Left ventricle myocardium inferior (tissue), 1 donor: ENCODE measurements at places on chromosomes 16 and 17.

- DNase-seq: no peak
Measured at GRCh38 chr17:27965224-27965623, 72.1 kb upstream of the LYRM9 start.

GRCh38 chr17:20924306-20924705, 118.5 kb downstream of the USP22 start:
- no peak for DNase-seq

DNA sequence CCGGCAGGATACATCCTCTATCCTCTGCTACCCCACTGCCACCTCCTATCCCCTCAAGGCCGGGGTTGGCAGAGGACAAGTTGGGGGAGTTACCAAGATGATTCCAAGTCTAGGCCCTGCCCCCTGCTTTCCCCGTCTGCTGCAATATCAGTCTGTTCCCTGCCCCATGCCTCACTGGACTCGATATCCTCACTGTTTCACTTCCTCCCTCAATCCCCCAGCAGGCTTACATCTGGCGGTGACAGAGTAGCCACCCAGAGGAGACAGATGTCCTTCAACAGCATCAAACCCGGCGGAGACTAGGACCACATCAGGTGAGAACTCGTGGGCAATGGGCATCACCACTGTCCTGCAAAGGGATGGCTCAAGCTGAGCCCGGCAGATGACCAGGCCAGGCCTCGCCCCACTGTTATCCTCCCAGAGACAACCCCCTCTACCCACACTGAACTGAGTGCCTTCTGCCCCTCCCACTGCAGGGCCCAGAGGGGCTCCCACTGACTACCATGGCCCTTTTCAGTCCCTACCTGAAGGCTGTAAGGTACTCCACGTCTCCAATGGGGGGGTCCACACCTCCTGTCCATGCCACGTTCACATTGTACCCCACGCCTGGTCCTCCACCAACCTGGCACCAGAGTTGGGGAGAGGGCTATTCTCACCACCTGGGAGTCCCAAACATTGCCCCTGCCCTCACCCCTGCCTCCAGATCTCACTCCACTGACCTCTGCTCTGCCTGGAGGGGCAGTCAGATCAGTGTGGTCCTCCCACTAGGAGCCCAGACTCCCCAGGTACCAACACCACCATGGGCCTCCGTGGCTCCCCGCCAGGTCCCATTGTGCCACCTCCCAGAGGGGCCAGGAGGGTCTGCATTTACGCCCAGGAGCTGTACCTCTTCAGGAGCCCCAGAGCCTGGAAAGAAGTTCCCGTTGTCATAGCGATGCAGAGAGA, 9.6 kb downstream of the G6PC3 start:
- DNase-seq: no peak

DNA sequence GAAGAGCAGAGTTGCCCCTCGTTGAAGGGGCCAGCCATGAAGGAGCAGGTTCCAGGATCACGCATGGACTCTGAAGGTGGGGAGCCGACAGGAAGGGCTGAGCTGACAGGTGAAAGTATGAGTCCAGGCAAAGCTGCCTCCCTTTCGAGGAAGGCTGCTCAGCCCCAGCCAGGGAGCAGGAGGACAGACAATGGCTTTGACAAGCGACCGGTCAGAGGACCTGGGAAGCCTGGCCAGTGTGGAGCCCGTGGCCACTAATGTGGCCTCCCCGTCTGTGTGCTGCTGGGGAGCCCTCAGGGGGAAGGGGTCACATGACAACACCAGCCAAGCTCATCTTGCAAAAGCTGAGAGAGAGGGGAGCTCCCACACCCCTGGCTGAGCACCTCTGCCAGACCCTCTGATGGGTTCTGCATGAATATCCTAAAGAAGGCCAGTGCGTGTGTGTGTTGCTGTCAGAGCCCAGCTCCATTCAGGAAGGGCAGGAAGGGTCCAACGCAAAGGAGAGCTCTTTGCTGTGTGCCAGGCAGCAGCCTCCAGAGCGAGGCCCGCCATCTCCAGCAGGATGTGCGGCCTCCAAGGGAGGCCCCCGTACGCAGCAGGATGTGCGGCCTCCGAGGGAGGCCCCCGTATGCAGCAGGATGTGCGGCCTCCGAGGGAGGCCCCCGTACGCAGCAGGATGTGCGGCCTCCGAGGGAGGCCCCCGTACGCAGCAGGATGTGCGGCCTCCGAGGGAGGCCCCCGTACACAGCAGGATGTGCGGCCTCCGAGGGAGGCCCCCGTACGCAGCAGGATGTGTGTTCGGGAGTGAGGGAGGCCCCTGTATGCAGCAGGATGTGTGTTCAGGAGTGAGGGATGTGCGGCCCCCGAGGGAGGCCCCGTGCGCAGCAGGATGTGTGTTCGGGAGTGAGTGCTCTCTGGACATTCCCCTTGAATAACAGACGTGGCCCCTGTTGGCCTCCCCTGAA, 102.1 kb upstream of the CHMP6 start:
- no peak for DNase-seq

- DNase-seq: no peak
Measured at GRCh38 chr17:55321427-55322060, 56.8 kb downstream of the HLF start.

GRCh38 chr17:14372905-14373613, 72.2 kb downstream of the HS3ST3B1 start:
- no peak for DNase-seq

- no peak for DNase-seq
Measured at GRCh38 chr17:45974916-45975630, 24.0 kb upstream of the STH start.

DNA sequence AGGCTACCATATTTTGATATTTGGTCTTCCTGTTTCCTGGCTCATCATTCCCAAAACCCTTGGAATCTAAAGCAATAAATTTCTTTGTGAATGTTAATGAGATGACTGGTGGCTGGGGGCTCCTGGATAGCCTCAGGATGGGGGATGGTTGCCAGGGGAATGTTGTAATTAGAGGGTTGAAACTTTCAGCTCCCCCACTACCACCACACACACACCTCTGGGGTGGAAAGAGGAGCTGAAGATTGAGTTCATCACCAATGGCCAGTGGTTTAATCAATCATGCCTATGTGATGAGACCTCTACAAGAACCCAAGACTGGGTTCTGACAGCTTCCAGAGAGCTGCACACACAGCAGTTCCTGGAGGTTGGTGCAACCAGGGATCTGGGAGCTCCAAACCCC, 59.1 kb downstream of the HS3ST3A1 start:
- no peak for DNase-seq

- DNase-seq: no peak
Measured at GRCh38 chr17:42294469-42295398, 6.4 kb downstream of the STAT5A start.

DNA sequence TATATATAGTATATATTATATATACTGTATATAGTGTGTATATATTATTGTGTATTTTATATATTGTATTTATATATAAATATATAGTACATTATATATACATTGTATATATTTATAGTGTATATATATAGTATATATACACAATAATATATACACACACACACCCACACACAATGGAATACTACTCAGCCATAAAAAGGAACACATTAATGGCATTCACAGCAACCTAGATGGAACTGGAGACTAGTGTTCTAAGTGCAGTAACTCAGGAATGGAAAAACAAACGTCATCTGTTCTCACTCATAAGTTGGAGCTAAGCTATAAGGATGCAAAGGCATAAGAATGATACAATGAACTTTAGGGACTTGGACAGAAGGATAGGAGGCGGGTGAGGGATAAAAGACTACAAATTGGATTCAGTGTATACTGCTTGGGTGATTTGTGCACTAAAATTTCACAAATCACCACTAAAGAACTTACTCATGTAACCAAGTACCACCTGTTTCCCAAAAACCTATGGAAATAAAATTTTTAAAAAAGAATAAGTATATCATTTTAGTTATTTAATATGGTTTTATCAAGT, 201.9 kb upstream of the CDH11 start:
- no peak for DNase-seq

DNA sequence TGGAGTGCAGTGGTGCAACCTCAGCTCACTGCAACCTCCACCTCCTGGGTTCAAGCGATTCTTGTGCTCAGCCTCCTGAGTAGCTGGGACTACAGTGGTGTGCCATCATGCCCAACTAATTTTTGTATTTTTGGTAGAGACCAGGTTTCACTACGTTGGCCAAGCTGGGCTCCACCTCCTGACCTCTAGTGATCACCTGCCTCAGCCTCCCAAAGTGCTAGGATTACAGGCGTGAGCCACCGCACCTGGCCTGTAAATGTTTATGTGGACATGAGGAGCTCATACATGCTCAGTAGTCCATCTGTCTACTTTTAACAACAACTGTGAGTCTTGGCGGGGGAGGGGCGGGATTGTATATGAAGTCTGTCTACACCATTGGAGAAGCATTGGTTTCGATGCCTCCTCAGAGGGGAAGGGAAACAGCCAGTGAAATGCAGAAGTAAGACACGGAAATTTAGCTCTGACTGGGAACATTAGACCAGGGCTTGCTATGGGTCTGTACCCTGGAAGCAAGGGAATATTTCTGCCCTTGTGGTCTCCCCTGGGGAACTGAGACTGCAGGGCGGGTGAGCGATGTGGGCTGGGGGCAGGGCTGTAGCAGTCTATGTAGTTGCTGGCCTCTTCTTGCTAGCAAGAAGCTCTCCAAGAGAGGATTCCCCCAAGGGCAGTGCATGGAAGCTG, 9.3 kb downstream of the NUBP1 start:
- peak; percentile 65 for DNase-seq

DNA sequence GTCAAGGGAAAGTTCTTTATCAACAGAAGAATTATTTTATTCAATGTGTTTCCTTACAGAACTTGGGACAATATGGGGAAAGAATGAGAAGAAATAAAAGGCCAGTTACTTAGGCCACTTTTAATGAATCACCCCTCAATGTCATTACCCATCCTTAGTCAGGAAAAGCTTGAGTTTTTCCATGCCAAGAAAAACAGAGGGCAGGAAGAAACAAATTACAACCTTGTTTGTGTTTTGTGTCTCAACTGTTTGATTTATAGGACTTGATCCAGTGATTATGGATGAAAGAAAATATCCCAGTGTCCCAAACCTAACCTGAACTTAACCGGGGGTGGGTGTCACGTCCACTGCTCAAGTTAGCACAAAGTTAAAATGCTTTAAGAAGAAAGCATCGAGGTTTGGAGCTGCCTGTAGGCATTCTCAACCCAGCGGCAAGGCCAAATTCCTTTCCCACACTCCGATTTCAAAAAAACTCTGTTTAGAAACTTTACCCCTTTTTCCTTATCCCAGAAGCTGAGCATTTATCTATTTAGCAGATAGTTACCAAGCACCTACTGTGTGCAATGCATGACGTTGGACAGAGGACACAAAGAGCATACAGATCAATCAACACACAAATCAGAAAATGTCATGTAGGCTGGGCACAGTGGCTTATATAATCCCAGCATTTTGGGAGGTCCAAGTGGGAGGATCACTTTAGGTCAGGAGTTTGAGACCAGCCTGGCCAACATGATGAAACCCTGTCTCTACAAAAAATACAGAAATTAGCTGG, 14.0 kb upstream of the CYB5B start:
- no peak for DNase-seq

GRCh38 chr16:12341966-12342365, 365.4 kb downstream of the SNX29 start:
- DNase-seq: no peak

DNA sequence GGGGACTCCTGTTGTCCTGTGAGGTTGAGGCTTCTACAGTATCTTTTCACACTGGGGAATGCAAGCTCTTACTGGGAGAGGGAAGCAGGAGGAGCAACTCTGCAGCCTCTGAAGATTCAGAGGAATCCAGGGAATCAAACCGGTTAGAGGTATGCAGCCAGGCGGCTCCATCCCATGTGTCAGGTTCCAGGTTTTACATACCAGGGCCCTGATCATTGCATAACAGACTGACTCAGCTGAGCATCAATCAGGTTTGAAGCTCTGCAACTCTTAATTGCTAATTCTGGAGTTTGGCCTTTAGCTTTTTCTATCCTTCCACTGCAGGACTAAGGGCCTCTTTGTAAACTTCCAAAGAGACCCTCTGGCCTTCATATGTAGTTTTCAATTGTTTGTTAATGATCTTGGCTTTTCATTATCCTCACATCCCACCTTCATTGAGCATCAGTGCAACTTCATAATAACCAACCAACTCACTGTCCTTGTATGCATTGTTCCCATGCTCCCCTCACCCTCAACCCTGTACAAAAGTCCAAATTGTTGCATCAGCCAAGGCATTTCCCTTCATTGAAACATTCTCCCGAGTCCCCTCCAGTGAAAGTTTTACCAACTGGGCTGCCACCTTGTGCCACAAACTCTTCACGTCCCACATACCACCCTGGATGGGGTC, 59.7 kb upstream of the DHX40 start:
- no peak for DNase-seq

DNA sequence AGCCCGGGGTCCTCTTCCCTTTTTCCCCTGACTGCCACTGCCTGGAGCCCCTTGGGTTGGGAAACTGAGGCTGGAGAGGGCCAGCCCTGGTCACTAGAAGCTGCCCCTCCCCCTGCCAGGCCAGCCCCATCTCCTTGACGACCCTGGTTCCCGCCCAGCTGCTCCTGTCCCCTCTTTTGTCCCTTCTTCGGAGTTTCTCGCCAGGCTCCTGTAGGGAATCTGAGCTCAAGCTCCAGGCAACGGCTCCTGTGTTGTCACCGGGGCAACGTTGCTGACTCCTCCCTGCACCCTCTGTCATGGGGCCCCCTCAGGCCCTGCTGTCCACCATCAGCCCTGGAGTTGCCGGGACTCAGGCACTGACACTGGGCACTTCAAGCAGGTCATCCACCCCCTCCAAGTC, 5.7 kb downstream of the LLGL1 start:
- DNase-seq: no peak

DNA sequence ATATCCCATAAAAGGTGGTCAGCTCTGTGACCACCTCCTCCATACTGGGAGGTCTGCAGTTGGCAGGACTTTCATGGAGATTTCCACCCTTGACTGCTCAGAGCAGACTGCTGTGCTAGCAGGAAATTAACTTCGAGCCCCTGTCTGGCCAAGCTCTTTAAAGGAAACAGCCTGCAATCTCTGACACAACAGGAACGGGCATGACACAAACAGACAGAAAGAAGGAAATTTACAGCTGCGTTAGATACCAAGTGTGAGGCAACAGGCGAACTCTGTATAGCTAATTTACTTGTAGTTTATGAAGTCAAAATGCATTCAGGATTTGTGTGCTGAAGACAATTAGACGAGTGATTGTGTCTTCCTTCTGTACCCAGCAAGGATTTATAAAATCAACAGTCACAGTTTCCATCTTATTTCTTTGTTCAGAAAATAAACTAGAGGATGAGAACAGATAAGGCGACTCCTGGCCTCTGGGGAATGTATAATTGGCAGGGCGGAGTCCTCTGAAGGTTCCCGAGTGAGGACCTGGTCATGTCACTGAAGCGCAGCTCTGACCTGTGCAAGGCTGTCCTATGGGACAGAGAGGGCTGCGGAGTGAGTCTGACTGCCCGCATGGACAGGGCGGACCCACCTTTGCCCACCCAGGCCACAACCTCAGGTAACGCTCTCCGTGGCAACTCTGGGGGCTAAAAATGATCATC, 16.1 kb downstream of the WIPI1 start:
- no peak for DNase-seq

- DNase-seq: peak; percentile 33
Measured at GRCh38 chr17:31425282-31426040, 34.0 kb downstream of the RAB11FIP4 start.
